ENCODE measurements at places on chromosomes 3 and 15.
A peak's percentile ranks its signal among the peaks of the same experiment; 100 is the strongest.

GRCh38 chr15:88512078-88512477 is 34.4 kb downstream of the DET1 start:
- DNase-seq = no peak

GRCh38 chr3:32296251-32297204 is 58.0 kb downstream of the CMTM8 start:
- DNase-seq = peak; percentile 53

- DNase-seq = no peak
Measured at GRCh38 chr3:46380471-46381221, 9.9 kb downstream of the CCR5 start.

DNA sequence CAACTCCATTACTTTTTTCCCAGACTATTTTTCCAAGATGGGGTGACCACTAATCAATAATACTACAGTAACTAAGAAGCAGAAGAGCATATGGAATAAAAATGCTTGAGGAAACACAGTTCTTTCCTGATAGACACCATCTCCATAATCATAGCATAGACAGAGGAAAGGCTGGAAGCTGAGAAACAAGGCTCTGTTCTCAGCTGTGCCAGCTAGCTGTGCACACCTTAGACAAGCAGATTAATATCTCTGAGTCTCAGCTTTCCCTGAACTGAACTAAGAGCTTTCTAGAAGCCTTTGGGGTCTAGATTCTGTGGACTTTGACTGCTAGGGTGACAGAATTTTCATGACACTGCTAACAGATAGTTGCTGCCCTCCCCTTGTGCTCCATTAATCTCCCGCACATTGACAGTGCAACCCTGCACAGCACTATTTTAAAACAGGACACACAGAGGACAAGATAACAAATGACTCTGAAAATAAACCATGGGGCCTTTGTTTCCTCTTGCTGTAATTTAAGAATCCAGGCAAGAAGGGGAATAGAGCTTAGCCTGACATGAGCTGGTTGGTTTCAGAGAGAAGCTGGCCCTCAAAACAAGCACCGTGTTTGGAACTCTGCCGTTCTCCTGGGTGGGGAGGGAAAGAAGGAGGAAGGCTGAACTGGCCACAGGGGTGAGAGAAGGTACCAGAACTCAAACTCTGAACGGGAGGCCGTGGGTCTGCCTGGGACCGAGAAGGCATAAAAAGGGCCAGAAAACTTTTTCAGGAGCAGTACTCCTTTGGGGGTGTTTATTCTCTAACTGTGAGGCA is 67.4 kb downstream of the ATP13A5 start:
- no peak for DNase-seq

- no peak for DNase-seq
Measured at GRCh38 chr15:45744236-45744589, 109.4 kb downstream of the SQOR start.

GRCh38 chr3:188319569-188319968 is 165.6 kb downstream of the LPP start:
- no peak for DNase-seq

- no peak for DNase-seq
Measured at GRCh38 chr15:45197512-45197911, 9.7 kb upstream of the SHF start.

DNA sequence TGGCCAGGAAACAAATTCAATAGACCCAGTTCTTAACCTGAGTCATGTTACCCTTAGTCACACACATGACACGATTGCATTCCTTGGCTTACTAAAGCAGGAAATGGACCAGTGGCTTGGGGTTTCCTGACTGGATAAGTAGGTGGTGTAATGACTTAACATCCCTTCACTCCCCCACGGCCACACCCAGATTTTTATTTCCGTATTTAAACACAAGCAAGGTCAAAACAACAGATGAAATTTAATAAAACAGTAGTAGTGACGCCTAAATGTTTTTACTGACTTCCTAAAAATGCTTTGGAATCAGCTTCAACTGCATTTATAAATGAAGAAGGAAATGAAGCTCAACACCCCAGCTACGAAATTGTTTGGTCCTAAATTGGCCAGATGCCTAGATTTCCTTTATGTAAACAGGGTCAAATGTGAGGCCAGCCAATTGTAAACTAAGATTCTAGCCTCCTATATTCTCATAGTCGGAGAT is 324.3 kb downstream of the CHST2 start:
- no peak for DNase-seq

DNA sequence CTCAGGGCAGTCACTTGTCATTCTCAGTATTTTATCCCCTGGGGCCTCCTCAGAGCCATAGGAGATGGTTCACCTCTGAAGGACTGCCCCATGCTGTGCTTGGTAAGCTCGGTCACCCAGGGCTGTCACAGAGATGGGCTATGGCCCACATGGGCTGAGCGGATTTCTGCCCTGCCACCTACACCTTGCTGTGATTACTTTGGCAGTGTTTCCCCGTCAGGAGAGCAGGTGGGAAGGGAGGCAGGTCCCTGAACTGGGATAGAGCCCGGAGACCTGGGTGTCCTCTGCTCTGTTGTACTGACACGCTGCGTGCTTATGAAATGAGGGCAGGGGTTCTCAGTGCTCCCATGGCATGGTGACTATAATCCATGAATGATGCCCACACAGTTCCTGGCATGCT is 48.9 kb downstream of the APBA2 start:
- no peak for DNase-seq

GRCh38 chr3:169512991-169513390 is 150.5 kb downstream of the MECOM start:
- no peak for DNase-seq

DNA sequence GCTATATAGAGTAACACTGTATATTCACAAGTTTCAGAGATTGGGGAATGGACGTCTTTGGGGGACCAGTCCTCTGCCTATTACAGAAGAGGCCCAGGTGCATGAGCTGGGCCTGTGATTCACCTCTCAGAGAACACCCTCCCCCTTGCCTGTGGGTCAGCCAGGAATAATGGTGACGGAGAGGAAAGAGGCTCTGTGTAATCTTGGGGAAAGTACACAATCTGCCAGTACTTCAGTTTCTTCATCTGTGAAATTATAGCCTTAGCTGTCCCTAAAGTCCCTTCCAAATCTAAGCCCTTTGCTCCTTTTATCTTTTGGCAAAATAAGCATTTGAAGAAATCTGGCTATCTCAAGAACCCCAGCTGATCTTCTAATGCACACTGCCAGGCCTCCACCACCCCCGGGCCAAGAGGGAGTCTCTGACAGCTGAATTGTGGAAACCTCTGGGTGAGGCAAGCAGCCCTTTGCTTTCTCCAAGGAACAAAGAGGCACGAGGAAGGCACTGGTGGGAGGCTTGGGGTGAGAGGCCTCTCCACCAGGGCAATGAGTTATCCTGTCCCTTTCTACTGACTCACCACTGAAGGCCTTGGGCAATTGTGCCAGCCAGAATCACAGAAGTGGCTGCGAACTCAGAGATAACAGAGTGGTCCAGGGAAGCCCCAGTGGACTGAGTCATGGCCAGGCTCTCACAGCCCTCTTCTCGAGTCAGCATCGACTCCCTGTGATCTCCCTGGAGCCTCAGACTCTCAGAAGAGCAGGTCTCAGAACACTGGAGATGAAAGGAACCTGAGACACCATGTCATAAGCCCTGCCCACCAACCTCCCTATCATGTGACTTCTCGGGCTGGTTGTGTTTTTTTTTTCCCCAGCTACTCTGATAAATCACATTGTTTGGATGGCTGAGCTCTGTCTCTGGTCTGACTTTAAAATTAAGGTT is 31.8 kb downstream of the CCNL1 start:
- peak; percentile 28 for DNase-seq

DNA sequence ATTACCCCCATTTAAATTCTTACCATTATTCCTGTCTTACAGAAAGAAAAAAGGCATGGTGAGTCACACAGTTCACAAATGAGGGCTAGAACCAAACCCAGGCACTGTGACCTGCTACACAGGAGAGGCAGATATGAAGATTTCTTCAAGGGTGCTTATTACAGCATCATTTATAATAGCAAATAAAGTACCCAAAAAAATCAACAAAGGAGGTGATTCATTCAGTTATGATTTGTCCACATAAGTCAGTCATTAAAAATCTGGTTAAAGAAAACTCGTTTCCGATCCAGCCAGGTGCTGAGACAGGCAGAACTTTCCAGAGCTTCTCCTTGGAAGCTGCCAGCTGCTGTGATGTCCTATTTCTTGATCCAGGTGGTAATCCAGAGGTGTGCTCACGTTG is 7.5 kb upstream of the LOXL1 start:
- no peak for DNase-seq

DNA sequence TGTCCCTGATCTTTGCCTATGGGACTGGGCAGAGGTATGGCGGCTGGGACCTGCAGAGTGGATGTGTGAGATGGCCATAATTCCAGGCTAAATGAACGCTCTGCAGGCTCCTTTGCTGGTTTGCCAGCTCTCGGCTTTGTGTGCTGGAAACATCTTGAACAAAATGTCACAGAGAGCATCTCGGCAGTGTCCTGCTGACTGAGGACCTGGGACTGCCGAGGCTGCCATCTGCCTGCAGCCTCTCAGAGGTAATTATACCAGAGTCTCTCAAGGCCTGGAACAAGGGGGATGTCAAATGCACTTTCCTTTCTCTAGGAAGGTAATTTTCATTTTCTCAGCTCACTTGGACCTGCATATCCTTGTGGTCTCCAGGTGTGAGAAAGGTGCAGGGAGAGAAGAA is 354.2 kb downstream of the PDCD6IP start:
- no peak for DNase-seq

DNA sequence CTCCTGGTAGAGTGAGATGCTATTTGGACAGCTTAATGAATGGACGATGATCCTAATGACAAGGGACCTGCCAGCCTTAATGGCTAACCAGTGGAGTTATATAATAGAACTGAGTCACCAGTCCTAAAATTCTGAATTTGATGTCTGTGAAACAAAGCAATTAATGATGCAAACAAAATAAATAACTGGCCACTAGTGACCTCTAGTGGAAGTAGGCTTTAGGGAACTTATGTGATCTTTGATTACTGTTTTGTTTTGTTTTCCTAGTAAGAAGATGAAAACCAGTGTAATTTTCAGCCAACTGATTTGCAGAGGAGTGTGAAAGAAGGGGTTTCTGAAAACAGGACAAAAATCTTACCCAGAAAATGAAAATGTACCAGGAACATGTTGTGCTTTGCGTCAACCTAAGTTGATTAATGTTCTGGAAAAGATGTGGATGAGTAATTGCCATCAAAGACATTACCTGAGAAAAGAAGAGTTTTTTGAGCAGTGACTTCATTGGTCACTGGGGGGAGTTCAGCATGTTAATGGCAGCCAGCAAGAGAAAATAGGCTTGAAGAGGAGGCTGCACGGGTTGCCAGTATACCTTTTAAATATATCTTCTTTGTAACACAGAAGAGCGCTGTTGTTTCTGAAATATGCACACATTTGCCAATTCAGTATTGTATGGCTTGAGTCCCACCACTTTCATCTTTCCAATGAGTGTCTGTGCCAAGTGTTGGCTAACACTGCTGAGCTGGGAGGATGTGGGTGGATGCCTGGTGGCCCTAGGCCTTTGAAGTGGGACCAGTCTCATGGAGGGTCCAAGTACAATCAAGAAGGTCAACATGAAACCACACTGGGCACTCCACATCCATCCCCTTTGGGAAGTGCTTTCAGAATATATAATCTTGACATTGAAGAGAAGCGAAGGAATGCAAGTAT is 9.3 kb downstream of the VEPH1 start:
- no peak for DNase-seq

GRCh38 chr15:31128919-31129768 is 27.6 kb upstream of the TRPM1 start:
- DNase-seq = peak; percentile 76

Measured in activated T-cell treated with anti-CD3 and anti-CD28 coated beads for 1 hour (primary cell).